ENCODE measurements at places on chromosomes 3 and 15.

- DNase-seq: no peak
These were observed 26.1 kb upstream of the GFM1 start for GRCh38 chr3:158617982-158618875.

GRCh38 chr3:191254098-191254873, 55.2 kb downstream of the OSTN start:
- no peak for DNase-seq

- no peak for DNase-seq
These were observed 5.0 kb upstream of the SKIC8 start for GRCh38 chr15:78304216-78305066.

DNA sequence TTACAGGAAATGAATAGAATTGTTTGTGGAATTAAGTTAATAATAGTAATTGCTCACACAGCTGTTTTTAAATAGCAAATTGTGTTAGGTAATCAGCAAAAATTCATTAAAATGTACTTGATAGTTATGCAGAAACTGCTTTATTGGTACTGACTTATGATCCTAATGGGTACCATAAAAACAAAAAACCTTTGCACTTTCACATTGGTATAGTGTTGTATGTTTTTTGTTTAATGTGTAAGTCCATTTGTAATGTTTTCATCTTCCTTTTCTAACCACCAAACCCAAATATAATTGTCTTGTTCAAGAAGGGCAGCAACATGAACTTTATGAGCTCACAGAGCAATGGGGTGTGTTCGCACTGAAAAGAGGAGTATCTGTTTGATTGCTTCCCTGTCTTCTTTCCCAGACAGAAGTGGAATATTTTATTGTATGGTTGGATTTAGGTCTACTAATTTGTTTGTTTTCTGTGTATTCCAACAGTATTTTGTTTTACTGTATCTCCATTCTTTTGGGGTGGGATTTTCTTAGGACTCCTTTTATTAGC, 135.8 kb downstream of the TCF12 start:
- no peak for DNase-seq

GRCh38 chr15:89168316-89168833, 53.0 kb downstream of the RLBP1 start:
- no peak for DNase-seq

- DNase-seq: no peak
These were observed 466 bp downstream of the IQSEC1 start for GRCh38 chr3:13072600-13073325.

- DNase-seq: no peak
These were observed 183.4 kb upstream of the GADL1 start for GRCh38 chr3:31077826-31078225.

GRCh38 chr3:70740872-70741271, 428.4 kb upstream of the MDFIC2 start:
- no peak for DNase-seq

GRCh38 chr3:30333143-30333542, 273.3 kb upstream of the TGFBR2 start:
- DNase-seq: no peak

GRCh38 chr15:69668963-69669362, 216.3 kb downstream of the RPLP1 start:
- no peak for DNase-seq

- DNase-seq: no peak
These were observed 24.8 kb upstream of the RBP1 start for GRCh38 chr3:139564294-139564861.

DNA sequence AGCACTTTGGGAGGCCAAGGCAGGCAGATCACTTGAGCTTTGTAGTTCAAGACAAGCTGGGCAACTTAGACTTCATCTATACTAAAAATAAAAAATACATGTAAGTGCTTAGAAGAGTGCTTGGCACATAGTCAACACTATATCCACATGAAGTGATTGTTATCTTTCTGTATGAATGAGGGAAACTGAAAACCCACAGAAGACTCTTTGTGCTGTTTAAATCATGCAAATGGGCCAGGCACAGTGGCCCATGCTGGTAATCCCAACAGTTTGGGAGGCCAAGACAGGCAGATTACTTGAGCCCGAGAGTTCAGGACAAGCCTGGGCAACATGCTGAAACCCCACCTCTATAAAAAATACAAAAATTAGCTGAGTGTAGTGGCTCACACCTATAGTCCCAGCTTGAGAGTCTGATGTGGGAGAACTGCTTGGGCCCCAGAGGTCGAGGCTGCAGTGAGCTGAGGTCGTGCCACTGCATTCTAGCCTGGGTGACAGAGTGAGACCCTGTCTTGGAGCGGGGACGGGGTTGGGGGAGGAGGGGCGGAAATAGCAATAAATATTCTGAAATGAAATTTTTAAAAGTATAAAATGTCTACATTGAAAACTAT, 129.7 kb downstream of the NR2E3 start:
- DNase-seq: no peak

GRCh38 chr15:70777170-70777926, 14.0 kb upstream of the UACA start:
- DNase-seq: no peak

DNA sequence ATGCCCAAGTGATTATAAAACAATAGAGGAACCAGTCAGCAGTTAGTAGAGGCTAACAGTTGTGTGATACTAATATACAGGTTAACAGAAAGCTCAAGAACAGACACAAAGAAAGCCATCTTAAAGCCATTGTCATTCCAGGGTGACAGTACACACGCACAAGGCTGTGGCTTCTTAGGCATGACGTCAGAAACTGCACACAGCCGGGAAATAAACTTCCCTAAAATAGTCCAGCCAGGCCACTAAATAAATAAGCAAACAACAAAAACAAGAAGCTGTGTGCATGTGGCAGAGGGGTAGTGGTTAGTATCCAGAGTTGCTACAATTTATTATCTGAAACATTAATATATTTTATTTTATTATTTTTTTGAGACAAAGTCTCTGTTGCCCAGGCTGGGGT, 49.8 kb downstream of the PPCDC start:
- DNase-seq: no peak

DNA sequence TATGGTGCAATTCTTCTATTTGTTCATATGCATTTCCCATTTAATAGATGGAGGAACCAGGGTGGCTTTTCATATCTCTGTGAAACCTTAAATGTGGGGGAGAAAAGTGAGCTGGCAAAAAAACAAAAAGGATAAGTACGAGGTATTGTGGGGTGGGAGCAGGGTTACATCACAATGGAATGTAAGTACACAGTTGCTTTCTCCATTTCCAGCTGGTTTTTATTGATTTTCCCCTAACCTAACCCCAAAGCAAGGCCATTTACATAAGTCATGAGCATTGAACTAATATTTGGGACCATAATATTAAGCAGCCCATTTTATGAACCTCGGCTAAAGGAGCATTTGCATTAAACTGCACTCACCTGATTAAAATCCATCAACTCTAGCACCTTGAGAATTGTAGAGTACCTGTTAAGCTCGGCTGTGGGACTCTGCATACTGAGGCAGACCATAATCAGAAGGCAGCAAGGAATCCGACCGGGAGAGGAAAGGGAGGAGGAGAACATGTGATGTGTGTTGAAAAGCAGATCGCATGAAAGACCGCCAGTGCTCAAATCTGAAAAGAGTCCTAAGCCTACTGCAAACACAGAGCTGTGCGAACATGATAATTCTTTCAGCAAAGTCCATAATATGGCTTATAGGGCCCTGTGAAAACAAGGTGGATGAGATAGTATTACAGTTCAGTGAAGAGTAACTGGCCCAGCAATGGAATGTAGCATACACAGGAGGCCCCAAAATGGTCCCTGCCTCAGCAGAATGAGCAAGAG, 513.4 kb downstream of the FHIT start:
- DNase-seq: no peak

DNA sequence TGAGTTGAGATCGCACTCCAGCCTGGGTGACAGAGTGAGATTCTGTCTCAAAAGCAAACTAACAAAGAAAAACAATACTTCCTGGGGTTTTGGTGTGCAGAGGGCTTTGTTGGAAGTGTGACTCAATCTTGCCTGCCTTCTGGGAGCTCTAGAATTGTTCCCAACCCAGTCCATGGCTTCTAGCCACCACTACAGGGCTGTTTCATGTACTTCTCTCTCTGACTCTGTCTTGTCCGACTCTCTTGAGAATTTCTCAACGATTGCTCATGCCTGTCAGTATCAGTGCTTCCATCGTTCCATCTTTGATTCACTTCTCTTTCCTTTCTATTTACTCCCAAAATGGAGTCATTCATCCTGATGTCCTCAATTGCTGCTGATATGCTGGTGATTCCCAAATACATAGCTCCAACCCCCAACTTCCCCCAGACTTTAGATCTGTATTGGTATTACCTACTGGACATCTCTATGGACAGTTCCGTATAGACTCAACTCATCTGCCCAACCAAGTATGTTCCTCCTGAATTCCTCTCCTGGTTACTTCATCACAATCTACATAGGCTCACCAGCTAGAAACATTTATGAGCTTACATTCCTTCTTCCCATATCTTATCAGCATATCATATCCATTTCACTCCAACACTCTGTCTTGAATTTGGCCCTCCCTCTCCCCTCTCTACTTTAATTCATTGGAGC, 1.8 kb upstream of the AP2M1 start:
- DNase-seq: no peak

DNA sequence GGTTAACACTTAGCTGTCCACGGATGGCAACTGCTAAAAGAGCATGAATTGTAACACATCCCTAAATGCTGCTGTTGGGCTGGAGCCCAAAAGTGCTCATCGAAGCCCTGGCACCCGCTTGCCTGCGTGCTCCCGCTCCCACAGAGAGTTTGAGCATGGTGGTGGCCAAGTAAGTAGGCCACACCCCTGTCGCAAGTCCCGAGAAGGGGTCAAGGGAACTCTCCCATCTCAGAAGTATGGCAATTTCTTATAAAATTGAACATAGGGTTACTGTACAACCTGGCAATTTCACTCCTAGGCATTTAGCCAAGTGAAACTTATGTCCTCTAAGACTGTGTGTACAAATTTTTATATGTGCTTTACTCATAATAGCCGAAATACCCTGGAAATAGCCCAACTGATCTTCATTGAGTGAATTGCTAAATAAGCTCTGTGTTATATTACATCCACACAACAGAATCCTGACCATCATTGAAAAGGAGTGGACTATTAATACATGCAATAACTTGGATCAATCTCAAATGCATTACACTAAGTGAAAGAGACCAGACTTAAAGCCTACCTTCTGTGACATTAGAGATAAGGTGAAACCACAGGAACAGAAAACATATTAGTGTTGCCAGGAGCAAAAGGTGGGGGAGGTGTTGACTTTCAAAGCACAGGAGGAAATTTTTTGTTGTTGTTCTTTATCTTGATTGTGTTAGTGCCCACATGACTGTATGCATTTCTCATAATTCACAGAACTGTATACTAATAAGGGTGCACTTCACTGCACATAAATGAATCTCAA, 1.5 kb upstream of the GCSAM start:
- no peak for DNase-seq

DNA sequence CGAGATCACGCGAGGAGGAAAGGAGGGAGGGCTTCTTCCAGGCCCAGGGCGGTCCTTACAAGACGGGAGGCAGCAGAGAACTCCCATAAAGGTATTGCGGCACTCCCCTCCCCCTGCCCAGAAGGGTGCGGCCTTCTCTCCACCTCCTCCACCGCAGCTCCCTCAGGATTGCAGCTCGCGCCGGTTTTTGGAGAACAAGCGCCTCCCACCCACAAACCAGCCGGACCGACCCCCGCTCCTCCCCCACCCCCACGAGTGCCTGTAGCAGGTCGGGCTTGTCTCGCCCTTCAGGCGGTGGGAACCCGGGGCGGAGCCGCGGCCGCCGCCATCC, 1.1 kb upstream of the SETD5 start:
- DNase-seq: peak; percentile 91

GRCh38 chr3:33798113-33798417, 365 bp upstream of the PDCD6IP start:
- no peak for DNase-seq

Data from AG09319 (cell line).